ENCODE measurements at places on chromosomes 7 and 10. TPM values are rescaled to one million over a fixed set of nuclear protein-coding genes. Genes with fewer than 3 reads are reported as not detected.
A peak's percentile ranks its signal among the peaks of the same experiment; 100 is the strongest.

- DNase-seq = no peak
- peaks cover 70% of the 10 kb centered on the region for H3K36me3 ChIP-seq
- H3K27ac ChIP-seq = no peak overlapping the region
These were observed 12.3 kb upstream of the RUFY2 start for GRCh38 chr10:68419376-68419775.

DNA sequence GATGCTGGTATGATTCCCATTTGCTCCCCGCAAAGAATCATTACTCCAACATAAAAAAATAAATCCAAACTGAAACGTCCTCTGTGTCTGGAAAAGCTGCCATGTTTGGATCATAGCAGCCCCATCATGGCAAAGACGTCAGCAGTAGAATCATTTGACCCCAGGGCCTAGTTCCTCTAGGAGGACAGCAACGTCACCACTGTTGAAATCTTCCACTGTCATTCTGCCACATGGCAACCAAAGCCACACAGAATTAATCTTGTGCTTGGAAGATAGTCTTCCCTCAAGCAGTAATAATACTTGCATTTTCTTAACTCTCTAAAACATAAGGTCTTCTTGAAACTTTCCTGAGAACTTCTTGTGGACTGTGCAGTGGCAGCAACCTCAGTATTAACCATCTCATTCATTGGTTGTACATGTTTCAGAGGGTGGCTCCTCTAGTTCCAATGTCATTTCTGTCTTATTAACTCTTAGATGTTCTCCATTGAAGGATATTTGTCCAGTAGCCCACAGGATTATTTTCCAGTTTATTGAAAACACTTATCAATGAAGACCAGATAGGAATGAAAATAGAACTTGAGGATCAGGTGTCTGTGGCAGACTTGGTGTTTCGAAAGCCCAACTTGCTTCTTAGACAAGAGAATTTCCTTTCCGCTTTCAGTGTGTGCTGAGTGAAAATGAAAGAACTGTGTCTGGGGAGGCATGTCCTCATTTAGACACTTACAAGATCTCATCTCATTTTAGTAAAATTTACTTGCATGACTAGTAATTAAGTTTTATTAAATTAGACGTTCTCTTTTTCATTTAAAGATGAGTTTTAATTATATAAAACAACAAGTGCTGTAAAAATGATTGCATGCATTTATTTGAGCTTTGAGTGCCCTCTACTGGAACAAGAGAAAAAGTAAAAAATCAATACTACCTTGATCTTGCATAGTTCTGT, 28.9 kb upstream of the INHBA start:
- peaks cover 22% of the 10 kb centered on the region for H3K27me3 ChIP-seq
- H3K4me1 ChIP-seq = peaks cover 13% of the 10 kb centered on the region
- no peak for DNase-seq
- no peak overlapping the region for H3K4me3 ChIP-seq
- H3K27ac ChIP-seq = no peak overlapping the region
- no peaks in the 10 kb centered on the region for H3K36me3 ChIP-seq

- DNase-seq = no peak
- H3K27ac ChIP-seq = peak overlapping the region; percentile 97
- no peaks in the 10 kb centered on the region for H3K27me3 ChIP-seq
- H3K4me3 ChIP-seq = peak overlapping the region; percentile 72
- H3K36me3 ChIP-seq = peaks cover 15% of the 10 kb centered on the region
- peaks cover 76% of the 10 kb centered on the region for H3K4me1 ChIP-seq
These were observed 7.9 kb downstream of the ESYT2 start for GRCh38 chr7:158821171-158822031.

DNA sequence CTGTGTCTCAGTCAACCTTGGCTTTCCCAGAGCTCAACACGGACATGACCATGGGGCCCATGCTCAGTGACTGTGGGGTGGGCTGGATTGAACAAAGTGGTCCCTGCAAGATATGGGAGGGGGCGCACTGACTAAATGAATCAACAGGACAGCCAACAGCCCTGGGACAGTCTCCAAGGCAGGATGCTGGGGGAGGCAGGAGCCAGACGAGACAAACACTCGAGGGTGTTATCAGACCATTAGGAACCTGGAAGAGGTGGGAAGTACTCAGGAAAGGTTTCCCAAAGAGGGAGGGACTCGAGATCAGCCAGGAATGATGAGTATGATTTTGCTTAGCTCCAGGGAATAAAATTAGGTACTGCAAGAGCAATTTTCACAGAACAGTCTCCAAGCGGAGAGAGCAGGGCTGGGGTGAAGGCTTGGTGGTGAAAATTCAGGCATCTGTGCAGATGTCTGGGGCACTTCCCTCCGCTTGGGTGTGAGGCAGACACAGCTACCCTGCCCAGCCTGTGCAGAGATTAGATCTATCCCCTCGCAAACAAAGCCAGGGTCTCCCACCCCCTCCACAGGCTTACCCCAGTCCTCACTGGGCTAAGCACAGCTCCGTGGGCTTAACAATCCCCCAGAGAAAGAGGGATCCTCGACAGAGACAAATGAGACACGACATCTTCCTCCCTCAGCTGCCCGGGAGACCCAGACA, 261.1 kb upstream of the ZMIZ1 start:
- H3K4me3 ChIP-seq = no peak overlapping the region
- H3K27ac ChIP-seq = no peak overlapping the region
- no peaks in the 10 kb centered on the region for H3K36me3 ChIP-seq
- H3K27me3 ChIP-seq = peaks cover 7% of the 10 kb centered on the region
- DNase-seq = no peak

- peak overlapping the region; percentile 88 for H3K4me3 ChIP-seq
- H3K4me1 ChIP-seq = peaks cover 39% of the 10 kb centered on the region
- DNase-seq = peak; percentile 52
These were observed 682 bp upstream of the RGS10 start for GRCh38 chr10:119542988-119543813.

DNA sequence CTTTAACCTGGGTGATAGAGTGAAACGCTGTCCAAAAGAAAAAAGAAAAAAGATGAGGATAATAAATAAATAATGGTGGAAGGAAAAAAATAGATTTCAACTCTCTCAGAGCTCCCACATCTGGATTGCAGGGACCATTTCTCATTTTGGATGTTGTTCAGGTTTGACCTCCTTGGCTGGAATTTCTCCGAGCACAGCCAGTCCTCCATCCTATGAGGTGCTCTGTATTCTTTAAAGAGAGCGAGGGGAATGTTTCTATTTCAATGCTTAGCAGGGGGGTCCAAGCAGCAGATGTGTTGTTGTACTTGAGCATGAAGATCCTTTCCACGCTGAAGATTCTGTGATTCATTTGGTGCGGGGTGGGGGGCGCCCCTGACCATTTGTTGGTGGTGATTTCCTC, 17.7 kb upstream of the SEPHS1 start:
- H3K36me3 ChIP-seq = no peaks in the 10 kb centered on the region
- no peaks in the 10 kb centered on the region for H3K27me3 ChIP-seq
- no peak overlapping the region for H3K4me3 ChIP-seq
- H3K27ac ChIP-seq = no peak overlapping the region

DNA sequence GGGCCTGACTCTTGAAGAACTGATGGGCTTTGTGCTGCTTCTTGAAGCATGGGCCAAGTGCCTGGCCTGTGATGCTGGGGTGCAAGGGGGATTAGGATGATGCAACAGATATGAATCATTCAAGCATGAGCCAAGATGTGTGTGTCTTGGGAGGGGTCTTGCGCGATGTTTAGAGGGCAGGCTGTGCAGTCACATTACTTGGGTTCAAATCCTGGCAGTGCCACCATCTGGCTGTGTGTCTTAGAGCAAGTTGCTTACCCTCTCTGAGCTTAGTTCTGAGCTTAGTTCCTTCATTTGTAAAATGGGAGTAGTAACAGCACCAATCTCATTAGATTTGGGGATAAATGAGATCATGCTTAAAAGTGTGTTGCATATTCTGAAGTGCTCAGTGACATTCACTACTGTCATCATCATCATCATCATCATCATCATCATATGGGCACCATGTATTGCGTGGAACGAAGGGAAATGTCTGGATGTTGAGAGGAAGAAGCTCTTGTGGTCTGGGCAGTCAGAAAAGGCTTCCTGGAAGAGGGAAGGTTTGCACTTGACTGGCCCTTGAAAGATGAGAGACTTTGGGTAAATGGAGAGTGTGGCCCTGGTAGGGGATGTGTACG, 9.3 kb downstream of the UNC5B start:
- H3K4me1 ChIP-seq = peaks cover 4% of the 10 kb centered on the region
- no peak overlapping the region for H3K4me3 ChIP-seq
- H3K36me3 ChIP-seq = no peaks in the 10 kb centered on the region
- H3K27ac ChIP-seq = no peak overlapping the region
- H3K27me3 ChIP-seq = peaks cover 22% of the 10 kb centered on the region

- H3K4me1 ChIP-seq = no peaks in the 10 kb centered on the region
- DNase-seq = no peak
- no peaks in the 10 kb centered on the region for H3K36me3 ChIP-seq
- H3K27ac ChIP-seq = no peak overlapping the region
- no peak overlapping the region for H3K4me3 ChIP-seq
These were observed 120.2 kb upstream of the TNS3 start for GRCh38 chr7:47702080-47702479.

CHST3 gene
- total RNA-seq = 0.52 TPM

HMX3 gene
- not detected for total RNA-seq

CAMK1D gene
- total RNA-seq = 6.1 TPM

CPEB3 gene
- total RNA-seq = 1.9 TPM

C1QL3 gene
- total RNA-seq = 0.14 TPM

CNNM1 gene
- total RNA-seq = 0.21 TPM

ZNF25 gene
- 9.0 TPM for total RNA-seq
